ENCODE measurements at places on chromosomes 7 and 10. TPM values are rescaled to one million over a fixed set of nuclear protein-coding genes. Genes with fewer than 3 reads are reported as not detected.

- no peaks in the 10 kb centered on the region for H3K27me3 ChIP-seq
- no peak for DNase-seq
- H3K27ac ChIP-seq = no peak overlapping the region
- no peaks in the 10 kb centered on the region for H3K4me1 ChIP-seq
Measured at GRCh38 chr7:17638727-17639126, 301.6 kb downstream of the SNX13 start.

DNA sequence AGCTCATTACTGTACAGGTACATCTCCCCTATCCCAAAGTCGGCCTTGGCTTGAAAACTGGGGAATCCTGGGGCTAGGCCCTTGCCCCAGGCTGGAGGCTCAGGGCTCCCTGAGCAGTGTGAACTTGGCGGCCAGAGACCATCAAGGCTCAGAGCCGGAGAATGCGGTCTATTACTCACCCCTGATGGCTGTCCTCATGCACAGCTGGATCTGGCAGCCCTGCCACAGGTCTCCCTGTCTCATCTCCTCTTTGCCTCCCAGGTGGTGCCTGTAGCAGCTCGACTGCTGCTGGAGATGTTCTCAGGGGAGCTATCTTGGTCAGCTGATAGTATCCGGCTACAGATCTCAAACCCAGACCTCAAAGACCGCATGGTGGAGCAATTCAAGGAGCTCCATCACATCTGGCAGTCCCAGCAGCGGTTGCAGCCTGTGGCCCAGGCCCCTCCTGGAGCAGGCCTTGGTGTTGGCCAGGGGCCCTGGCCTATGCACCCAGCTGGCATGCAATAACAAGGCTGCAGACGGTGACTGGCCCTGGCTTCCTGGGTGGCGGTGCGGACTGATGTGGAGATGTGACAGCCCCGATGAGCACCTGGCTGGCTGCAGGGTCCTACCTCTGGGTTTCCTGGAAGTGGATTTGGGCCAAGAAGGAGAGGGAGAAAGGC lies 10.7 kb downstream of the IRF5 start:
- no peaks in the 10 kb centered on the region for H3K4me1 ChIP-seq
- H3K36me3 ChIP-seq = peaks cover 6% of the 10 kb centered on the region
- DNase-seq = no peak
- no peaks in the 10 kb centered on the region for H3K27me3 ChIP-seq
- H3K27ac ChIP-seq = no peak overlapping the region
- no peak overlapping the region for H3K4me3 ChIP-seq

TAS2R3 gene
- total RNA-seq = not detected

ZNF467 gene
- 4.1 TPM for total RNA-seq

CTAGE4 gene
- total RNA-seq = 1.6 TPM

Measured in PC-3 (cell line).